ENCODE measurements at places on chromosomes 12 and 14. TPM values are rescaled to one million over a fixed set of nuclear protein-coding genes. Genes with fewer than 3 reads are reported as not detected.

DNA sequence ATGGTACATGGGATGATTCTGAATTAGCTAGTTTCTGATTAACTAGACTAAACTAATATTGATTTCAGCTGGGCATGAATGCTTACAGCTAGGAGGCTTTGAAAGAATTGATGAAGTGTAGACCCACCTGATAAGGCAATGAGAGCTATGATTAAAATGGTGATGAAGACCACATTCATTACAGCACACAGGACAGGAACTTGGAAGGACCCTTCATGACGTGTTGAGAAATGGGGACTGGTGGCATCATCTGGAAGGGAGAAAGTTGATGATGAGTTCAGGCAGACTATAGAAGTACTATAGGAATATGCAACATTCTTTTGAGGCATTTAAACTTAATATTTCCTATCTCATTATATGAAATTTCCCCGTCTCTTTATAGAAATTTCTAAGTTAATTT lies 4.5 kb downstream of the CD69 start:
- no peaks in the 10 kb centered on the region for H3K36me3 ChIP-seq
- H3K4me3 ChIP-seq: no peak overlapping the region
- no peak for DNase-seq
- H3K4me1 ChIP-seq: 0 out of 2 replicates have a peak, but pooled peaks cover under 1% of the 10 kb centered on the region
- H3K27me3 ChIP-seq: peaks cover 29% of the 10 kb centered on the region

DNA sequence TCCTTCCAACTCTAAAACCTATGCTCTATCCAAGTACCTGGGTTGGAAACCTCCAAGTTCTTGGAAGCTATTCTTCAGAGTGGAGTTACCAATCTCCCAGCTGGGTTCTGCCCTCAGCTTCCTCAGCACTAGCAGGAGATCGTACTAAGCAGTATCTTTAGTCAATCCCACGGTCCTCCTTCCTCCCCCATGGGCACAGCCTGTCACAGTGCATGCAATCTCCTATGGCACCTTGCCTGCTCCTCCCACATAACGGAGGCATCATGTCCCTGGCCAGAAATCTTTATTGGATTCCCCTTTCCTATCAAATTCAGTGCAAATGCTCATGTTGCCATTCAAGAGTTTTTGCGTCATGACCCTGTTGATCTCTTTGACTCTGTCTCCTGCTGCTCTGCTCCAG lies 5.4 kb upstream of the LPAR5 start:
- H3K27ac ChIP-seq: no peak overlapping the region
- H3K4me1 ChIP-seq: peaks cover 2% of the 10 kb centered on the region
- peak; percentile 22 for DNase-seq
- H3K4me3 ChIP-seq: no peak overlapping the region
- no peaks in the 10 kb centered on the region for H3K36me3 ChIP-seq
- H3K27me3 ChIP-seq: no peaks in the 10 kb centered on the region

GRCh38 chr14:61226015-61226654 lies 55.0 kb downstream of the TMEM30B start:
- no peaks in the 10 kb centered on the region for H3K4me1 ChIP-seq
- no peak overlapping the region for H3K4me3 ChIP-seq
- DNase-seq: no peak
- no peaks in the 10 kb centered on the region for H3K27me3 ChIP-seq
- no peaks in the 10 kb centered on the region for H3K36me3 ChIP-seq

DNA sequence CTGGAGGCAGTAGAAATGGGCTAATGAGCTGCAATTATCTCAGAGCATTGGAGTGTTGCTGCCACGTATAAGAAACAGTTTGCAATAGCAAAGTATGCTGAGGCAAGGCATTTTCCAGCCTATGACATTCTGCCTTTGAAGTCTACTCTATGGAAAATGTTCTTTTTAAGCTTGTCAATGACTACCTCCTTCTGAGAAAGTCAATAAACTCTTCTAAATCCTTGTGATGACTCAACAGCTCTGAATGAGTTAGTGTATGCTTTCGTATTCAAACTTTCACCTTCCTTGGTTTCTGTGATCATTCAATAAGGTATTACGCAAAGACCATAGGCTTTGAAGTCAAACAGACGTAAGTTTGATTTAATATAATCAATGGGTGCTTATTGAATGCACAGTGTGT lies 111.2 kb downstream of the CAPZA3 start:
- no peak overlapping the region for H3K27ac ChIP-seq
- H3K4me3 ChIP-seq: no peak overlapping the region
- no peaks in the 10 kb centered on the region for H3K36me3 ChIP-seq
- H3K27me3 ChIP-seq: no peaks in the 10 kb centered on the region
- DNase-seq: peak; percentile 28
- H3K4me1 ChIP-seq: no peaks in the 10 kb centered on the region

DNA sequence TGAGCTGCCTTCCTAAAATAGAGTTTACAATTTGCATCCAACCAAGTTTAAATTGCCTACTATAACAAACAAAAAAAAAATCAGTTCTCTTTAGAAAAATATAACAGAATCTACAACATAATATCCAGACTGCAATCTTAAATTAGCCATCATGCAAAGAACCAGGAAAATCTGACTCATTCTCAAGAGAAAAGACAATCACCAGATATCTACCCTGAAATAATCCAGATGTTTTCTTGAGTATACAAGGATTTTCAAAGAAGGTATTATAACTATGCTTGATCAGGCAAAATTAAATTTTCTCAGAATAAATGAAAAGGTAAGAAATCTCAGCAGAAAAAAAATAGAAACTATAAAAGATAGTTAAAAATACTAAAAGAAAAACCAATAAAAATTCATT lies 115.6 kb downstream of the CCER1 start:
- H3K4me1 ChIP-seq: no peaks in the 10 kb centered on the region
- no peak overlapping the region for H3K27ac ChIP-seq
- peak; percentile 35 for DNase-seq
- no peaks in the 10 kb centered on the region for H3K36me3 ChIP-seq
- no peak overlapping the region for H3K4me3 ChIP-seq

DNA sequence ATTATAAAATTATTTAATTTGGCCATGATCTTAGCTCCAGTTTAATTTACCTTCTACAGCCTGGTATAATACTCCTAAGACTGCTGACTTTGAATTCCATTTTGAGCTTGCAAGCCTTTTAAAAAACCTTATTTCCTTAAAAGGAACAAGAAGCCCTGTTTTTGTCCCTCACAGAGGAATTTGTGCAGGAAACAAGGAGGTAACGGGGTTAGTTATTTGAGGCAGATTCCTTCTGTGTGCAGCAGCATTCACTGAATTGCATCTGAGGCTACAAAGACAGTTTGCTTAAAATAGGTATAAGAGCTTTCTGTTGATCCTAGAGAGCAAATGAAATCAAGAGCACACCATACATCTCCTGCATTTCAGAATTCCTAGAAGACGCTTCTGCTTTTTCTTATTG lies 403.3 kb upstream of the PRICKLE1 start:
- DNase-seq: no peak
- no peak overlapping the region for H3K4me3 ChIP-seq
- H3K4me1 ChIP-seq: no peaks in the 10 kb centered on the region
- H3K36me3 ChIP-seq: no peaks in the 10 kb centered on the region
- no peaks in the 10 kb centered on the region for H3K27me3 ChIP-seq

DNA sequence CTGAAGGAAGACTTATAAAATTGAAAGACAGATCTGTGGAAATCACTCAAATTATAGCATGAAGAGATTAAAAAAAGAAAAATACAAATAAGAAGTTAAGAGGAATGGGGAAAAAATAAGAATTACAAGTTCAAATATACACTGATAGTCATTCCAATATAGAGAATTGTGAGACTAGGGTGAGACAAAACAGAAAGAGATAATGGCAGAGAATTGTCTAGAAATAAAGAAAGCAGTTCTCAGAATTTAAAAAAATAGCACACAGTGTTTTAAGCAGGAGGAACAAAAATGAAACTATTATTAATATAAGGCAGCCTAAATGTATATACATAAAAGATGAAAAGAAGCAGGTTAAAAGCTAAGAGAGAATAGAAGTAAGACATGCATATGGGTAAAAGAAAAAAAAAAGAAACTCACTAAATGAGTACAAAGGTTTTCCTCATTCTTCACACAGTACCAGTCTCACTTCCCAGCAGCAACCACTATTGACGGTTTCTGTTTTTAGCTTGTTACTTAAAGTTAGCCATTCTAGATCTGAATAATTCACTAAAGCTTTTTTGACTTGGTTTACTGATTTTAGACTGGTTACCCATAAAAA lies 31.1 kb downstream of the SLC38A4 start:
- DNase-seq: no peak

- peaks cover 12% of the 10 kb centered on the region for H3K4me1 ChIP-seq
- H3K36me3 ChIP-seq: no peaks in the 10 kb centered on the region
- no peak overlapping the region for H3K27ac ChIP-seq
- no peak overlapping the region for H3K4me3 ChIP-seq
- no peak for DNase-seq
These were observed 786.1 kb upstream of the TMEM132C start for GRCh38 chr12:127480775-127481314.

GRCh38 chr12:49923035-49923644 lies 19.4 kb upstream of the FAIM2 start:
- DNase-seq: no peak
- H3K4me3 ChIP-seq: no peak overlapping the region
- no peak overlapping the region for H3K27ac ChIP-seq
- peaks cover 14% of the 10 kb centered on the region for H3K4me1 ChIP-seq
- no peaks in the 10 kb centered on the region for H3K36me3 ChIP-seq
- no peaks in the 10 kb centered on the region for H3K27me3 ChIP-seq

GRCh38 chr12:6613015-6613775 lies 6.0 kb upstream of the CHD4 start:
- peak; percentile 74 for DNase-seq
- H3K27me3 ChIP-seq: no peaks in the 10 kb centered on the region
- peaks cover 12% of the 10 kb centered on the region for H3K4me1 ChIP-seq
- H3K27ac ChIP-seq: peak overlapping the region; percentile 46

- no peak for DNase-seq
- H3K4me1 ChIP-seq: no peaks in the 10 kb centered on the region
- no peaks in the 10 kb centered on the region for H3K36me3 ChIP-seq
- H3K27me3 ChIP-seq: no peaks in the 10 kb centered on the region
These were observed 1224.9 kb upstream of the TMEM132C start for GRCh38 chr12:127041985-127042625.

DNA sequence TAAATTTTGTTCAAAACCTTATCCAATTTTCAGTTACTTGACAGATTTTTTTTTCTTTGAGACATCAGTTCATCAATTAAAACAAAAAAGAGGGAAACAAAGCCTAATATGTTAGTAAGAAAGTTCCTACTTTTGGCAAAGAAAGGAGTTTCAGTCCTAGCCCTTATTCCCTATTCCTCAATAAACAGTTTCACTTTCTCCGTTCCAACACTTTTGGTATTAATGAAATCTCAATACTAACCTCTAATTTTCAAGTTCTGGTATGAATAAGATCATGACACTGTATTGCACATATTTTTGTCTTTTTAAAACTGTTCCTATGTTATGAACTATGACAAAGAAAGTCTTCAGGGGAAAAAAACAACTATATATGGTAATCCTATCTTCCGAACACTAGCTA lies 48.4 kb downstream of the RPS6KA5 start:
- no peaks in the 10 kb centered on the region for H3K4me1 ChIP-seq
- no peak overlapping the region for H3K4me3 ChIP-seq
- no peak overlapping the region for H3K27ac ChIP-seq
- H3K27me3 ChIP-seq: no peaks in the 10 kb centered on the region
- no peak for DNase-seq

GRCh38 chr12:9163392-9163791 lies 44.8 kb downstream of the PZP start:
- no peak overlapping the region for H3K27ac ChIP-seq
- no peaks in the 10 kb centered on the region for H3K27me3 ChIP-seq
- no peak overlapping the region for H3K4me3 ChIP-seq

- no peak for DNase-seq
- H3K27ac ChIP-seq: no peak overlapping the region
- no peaks in the 10 kb centered on the region for H3K27me3 ChIP-seq
- H3K4me3 ChIP-seq: no peak overlapping the region
- H3K36me3 ChIP-seq: no peaks in the 10 kb centered on the region
These were observed 2.7 kb upstream of the MYF5 start for GRCh38 chr12:80714055-80714454.

GRCh38 chr14:56423544-56423943 lies 156.1 kb upstream of the TMEM260 start:
- peak; percentile 12 for DNase-seq
- H3K27me3 ChIP-seq: peaks cover 15% of the 10 kb centered on the region
- H3K27ac ChIP-seq: no peak overlapping the region
- peaks cover 7% of the 10 kb centered on the region for H3K4me1 ChIP-seq
- no peaks in the 10 kb centered on the region for H3K36me3 ChIP-seq

GRCh38 chr12:14927267-14927666 lies 11.1 kb downstream of the ERP27 start:
- H3K27ac ChIP-seq: no peak overlapping the region
- H3K36me3 ChIP-seq: no peaks in the 10 kb centered on the region
- DNase-seq: no peak

HOXC10 gene
- not detected for total RNA-seq

ZNF839 gene
- 8.4 TPM for total RNA-seq

ANO2 gene
- not detected for total RNA-seq

RTL1 gene
- total RNA-seq: not detected
